ENCODE measurements at places on chromosomes 2 and 18. TPM values are rescaled to one million over a fixed set of nuclear protein-coding genes. Genes with fewer than 3 reads are reported as not detected.

DNA sequence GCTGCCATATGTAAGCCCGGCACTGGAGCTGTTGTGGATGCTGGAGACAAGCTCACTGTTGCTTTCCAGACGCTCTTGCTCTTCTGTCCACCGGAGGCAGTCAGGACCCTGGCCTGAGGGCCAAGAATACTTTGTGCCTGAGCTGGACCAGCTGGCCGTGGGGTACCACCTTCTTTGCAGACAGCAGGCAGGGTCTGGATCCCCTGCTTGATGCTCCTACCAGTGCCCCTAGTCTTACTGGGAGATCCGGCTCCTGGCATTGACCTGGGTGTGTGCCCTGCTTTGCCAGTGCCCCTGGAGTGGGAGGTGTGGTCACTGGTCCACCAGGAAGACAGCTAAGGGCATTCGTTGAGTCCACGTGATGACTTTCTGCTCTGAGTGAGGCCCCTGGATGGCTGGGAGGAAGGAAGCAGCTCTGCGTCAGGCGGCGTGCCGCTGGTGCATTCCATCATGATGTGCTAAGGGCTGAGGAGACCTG, 59.3 kb downstream of the LRRFIP1 start:
- no peak overlapping the region for H3K4me3 ChIP-seq
- H3K27ac ChIP-seq: peak overlapping the region; percentile 95
- H3K27me3 ChIP-seq: no peaks in the 10 kb centered on the region
- H3K4me1 ChIP-seq: peaks cover 43% of the 10 kb centered on the region
- no peaks in the 10 kb centered on the region for H3K36me3 ChIP-seq

DNA sequence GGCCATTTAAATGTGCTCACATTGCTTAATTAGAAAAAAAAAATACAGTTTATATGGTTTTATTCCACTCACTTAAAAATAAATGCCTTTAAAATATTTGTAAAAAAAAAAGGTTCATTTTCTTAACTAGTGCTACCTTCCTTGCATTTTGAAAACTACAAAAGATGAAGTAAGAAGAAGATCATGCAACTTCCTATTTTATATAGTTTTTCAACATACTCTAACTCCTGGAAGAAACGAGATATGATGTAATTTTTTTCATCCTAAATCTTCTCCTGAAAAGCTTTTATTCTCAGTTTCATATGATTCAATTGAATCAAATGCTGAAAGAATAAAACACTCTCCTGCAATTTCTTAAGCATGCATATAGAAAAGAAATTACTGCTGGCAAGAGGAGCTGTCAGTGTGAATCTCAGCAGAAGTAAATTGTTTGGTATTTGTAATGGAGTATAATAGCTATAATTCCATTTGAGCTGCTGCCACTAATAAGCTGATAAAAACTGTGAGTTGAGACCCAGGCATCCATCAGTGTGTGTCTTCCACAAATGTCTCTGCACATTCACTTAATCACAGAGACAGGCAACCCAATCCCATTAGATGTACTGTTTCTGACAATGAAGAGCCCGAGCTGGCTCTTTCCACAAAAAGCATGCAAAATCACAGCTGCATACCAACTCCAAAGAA, 3.7 kb downstream of the FTCDNL1 start:
- H3K4me3 ChIP-seq: no peak overlapping the region
- H3K27ac ChIP-seq: no peak overlapping the region
- no peaks in the 10 kb centered on the region for H3K36me3 ChIP-seq
- DNase-seq: no peak
- peaks cover 2% of the 10 kb centered on the region for H3K27me3 ChIP-seq

The EMX1 gene
- total RNA-seq: 0.09 TPM

The C2orf80 gene
- not detected for total RNA-seq

The ARPC2 gene
- 516 TPM for total RNA-seq

Measured in activated CD4-positive, alpha-beta T cell treated with anti-CD3 and anti-CD28 coated beads, Interleukin-2, amount 10 ng/mL, durations not matched to agents 24 days and 14 days (primary cell).